OCI-LY7 (cell line): ENCODE measurements at places on chromosomes 13 and 19.
A peak's percentile ranks its signal among the peaks of the same experiment; 100 is the strongest.

DNA sequence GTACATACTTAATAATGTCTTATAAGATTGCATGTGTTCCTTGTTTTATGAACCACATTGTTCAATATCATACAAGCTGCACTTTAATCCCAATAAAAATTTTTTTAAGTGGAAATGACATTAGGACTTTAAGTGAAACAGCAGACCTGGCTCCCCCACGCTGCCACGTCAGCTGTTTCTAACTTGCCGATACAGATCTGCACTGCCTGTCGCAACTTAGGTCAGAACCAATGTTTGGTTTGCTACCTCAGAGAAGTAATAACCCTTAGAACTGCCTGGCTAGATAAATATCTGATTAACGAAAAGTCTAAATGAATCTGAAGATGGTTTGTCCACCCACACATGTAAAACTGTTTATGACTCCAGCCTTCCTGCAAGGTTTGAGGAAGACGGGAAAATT lies 327.5 kb upstream of the DACH1 start:
- DNase-seq: no peak

GRCh38 chr19:51450730-51451307 lies 7.4 kb downstream of the SIGLEC8 start:
- no peak for DNase-seq

GRCh38 chr13:99860745-99861144 lies 110.8 kb downstream of the ZIC5 start:
- DNase-seq: no peak

- DNase-seq: peak; percentile 4
Measured at GRCh38 chr13:44410328-44410859, 36.8 kb downstream of the SERP2 start.

- no peak for DNase-seq
Measured at GRCh38 chr13:23605831-23606230, 35.6 kb downstream of the TNFRSF19 start.

DNA sequence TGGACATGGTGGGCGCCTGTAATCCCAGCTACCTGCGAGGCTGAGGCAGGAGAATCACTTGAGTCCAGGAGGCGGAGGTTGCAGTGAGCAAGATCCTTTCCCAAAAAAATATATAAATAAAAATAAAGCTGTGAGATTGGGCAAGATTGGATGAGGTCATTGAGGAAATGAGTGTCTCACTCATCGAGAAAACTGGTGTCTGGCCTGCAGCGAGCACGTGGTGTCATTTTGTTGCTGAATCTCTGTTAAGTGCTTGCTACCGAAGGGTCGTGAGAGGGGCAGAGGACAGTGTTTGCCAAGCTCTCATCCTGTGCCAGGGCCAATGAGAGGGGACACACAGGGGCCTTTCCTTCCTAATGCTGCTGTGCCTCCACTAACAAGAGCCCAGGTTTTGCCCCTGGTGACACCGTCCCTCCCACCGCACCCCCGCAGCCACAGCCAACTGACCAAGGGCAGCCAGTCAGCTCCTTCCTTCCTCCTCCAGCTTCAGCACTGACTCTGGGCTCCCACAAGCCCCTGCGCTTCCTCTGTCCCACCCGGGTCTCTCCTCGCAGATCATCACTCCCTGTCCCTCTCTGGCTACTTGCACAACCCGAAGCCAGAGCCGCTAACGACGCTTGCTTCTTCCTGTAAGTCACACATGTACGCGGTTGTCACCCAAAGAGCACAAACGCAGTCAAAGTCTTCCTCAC lies 3.2 kb downstream of the POLD1 start:
- DNase-seq: no peak

DNA sequence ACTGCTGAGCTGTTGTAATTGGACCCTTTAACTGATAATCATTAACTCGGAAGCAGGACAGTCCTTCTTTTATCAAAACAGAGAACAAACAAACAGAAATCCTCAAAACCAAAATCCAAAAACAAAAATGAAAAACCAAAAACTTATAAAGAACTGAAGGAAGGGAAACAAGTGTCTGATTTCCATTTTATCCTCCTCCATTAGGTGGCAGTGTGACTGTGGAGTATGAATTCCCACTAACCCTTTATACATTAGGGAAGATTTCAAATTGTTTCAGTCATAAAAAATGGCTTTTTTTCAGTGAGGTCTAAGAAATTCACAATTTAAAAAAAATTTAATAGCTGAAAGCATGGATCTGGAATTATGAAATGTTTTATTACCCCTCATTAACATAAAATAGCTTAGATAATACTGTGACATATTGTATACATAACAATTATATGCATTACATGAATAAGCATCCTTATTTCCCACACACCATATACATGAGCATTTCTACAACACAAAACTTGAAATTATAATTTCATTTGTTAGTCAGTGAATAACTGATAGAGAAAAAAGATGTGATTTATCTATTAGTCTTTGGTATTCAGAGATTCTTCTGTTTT lies 1074.3 kb upstream of the PCDH9 start:
- peak; percentile 6 for DNase-seq

DNA sequence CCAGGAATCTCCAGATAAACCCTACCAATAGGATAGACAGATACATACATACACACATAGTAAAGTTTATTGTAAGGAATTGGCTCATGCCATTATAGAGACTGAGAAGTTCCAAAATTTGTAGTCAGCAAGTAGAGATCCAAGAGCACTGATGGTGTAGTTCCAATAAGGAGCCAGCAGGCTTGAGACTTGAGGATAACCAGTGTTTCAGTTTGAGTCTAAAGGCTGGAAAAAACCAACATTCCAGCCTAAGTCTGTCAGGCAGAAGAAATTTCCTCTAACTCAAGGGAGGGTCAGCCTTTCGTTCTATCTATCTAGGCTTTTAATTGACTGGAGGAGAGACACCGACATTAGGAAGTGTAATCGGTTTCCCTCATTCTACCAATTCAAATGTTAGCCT lies 110.2 kb upstream of the TSHZ3 start:
- no peak for DNase-seq

GRCh38 chr13:46307554-46307953 lies 79.5 kb downstream of the RUBCNL start:
- no peak for DNase-seq

DNA sequence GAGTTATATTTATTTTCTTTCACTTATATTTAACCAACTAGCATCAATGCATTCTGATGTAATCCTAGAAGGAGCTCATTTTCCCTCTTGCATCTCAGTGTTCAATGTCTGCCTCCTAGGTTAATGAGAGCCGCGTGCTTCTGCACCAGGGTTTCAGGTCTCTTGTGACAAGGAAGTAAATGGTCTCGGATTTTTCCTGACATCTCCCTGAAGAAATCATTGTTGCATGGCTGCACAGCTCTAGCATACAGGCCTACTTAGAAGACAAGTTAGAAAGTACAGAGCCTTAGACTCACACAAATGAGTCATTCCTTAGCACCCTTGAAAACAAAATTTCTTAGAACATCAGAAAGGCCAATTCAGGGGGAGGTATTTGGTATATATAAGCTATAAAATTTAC lies 57.2 kb upstream of the KLF12 start:
- no peak for DNase-seq

- DNase-seq: no peak
Measured at GRCh38 chr19:51653162-51653561, 6.5 kb upstream of the SIGLEC14 start.

DNA sequence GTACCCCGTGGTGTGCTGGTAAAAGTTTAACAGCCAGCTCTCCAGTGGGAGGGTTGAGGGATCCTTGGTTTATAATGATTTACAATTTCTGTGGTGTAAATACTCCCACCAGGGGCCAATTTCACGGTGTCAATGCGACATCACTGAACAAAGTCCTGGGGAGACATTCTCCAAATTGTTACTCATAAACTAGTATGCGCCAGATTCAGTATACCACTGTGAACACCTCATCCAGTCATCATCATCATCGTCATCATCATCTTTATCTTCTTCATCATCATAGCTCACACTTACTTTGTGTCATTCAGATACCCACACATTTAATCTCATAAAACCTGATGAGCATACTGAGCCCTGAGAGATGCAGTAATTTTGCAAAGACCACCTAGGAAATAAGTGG lies 17.2 kb upstream of the TNFSF14 start:
- no peak for DNase-seq

GRCh38 chr19:27718234-27718633 lies 1494.7 kb downstream of the UQCRFS1 start:
- no peak for DNase-seq

DNA sequence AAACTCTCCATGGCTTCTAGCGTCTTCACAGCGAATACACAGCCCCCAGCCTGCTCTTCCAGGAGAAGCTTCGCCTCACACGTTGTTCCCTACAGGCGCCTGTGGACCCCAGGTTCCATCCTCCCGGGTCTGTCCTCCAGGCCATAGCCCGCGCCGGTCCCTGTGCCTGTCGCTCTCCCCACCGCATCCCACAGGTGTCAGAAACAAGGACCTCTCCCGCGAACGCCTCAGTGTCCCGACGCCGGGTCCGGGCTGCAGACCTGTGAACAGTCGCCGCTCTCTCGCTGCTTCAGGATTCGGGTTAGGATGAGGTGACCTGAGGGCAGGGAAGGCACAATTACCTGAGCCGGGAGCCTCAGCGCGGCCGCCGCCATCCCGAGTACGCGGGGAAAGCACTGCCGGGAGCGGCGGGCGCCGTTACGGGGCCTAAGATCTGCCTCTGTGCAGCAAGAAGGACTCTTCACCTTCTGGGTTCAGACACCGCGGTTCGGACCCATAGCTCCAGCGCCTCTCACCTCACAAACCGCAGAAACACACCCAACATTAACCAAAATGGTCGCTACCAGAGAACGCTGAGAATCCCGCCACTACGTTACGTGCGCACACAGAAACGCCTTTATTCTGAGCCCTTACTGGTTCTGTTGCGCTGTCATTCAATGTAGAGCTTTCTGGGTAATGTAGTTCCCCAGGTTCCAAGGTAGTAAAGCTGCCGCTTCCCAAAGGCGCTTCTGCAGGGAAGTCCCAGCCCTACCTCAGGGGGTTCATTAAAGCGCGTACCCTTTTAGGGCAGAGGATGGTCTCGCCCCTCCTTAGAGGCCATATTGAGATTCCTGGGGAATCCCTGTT lies at the start of gene ZNF418:
Gene ZNF418 (minus strand): TSS at position 583 of the 846 bp plus-strand sequence. CDS start 1,580 bp downstream, outside the sequence.
- DNase-seq: no peak

DNA sequence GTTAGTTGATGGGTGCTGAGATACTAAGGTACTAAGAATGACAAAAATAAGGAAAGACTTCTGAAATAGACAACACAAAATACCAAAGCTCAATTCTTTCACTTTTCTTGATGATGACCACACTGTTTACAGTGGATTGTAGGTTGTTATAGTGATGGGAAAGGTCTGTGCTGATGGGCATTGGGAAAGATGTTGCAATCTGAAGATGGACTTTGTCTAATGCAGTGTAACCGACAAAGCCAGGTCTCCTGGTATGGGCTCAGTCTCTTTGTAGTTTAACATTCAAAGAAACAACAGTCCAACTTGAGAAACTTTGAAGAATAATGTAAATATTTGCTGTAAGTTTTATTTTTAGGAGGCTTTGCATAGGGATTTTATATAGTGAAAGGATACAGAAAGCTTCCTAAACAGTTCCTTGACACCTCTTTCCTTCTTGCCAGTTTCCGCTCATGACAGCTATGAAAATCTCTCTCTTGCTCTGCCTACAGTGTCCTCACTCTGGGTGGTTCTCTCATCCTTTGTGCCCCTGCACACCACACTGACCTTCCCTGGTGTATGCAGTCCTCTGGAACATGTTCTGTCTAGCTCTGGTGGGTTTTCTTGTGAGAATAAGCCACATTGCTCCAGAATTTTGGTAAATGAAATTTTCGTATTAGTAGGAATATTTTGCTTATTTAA lies 172.2 kb downstream of the KCNRG start:
- no peak for DNase-seq

DNA sequence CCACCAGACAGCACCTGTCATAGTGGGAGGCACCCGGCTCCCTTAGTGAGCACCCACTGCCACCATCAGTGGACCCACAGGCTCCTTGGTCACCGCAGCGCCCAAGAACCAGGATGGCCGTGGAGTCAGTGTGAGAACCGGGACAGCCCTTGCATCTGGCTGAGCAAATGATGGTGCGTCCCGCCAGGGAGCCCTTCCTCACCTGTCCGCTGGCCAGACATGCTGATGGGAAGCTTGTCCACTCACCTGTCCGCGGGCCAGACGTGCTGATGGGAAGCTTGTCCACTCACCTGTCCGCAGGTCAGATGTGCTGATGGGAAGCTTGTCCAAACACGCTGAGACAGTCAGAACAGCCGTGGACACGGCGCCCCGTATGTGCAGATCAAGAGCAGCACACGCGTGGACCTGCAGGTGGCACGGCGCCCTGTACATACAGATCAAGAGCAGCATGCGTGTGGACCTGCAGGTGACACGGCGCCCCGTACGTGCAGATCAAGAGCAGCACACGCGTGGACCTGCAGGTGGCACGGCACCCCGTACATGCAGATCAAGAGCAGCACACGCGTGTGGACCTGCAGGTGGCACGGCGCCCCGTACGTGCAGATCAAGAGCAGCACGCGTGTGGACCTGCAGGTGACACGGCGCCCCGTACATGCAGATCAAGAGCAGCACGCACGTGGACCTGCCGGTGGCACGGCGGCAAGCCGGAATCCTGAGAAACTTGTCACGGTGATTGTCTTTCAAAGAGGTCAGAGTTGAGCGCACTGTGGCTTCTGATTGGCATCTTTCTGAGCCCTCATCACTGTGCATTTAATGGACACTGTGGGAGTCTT lies 40.7 kb upstream of the DCUN1D2 start:
- no peak for DNase-seq

DNA sequence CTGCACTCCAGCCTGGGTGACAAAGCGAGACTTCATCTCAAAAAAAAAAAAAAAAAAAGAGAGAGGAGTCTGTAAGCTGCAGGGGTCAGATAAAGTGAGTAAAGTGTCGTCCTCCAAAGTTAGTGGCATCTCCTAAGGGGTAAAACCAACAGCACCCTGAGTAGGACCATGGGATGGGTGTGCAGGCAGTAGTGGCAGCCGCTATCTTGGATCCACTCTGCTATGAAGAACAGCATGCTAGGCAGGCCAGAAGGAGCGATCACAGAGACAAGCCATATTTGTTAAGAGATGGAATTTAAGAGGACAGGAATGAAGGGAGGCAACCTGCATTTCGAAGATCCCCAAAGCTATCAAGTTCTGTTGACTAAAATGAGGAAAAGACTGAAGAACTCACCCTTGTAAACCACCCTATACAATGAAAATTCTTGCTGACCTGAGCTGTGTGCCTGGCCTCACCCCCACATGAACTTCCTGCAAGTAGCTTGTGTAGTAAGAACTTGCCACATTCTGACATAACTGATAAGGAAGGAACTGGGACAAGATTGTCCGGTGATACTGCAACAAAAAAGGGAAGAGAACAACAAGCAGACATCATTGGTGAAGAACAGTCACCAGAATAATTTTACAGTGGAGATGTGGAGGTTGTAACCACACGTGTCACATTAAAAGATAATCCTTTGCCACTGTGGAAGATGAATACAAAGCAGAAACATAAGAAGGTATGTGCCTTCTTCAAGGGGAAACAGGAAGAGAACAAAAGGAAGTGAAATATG lies 16.2 kb downstream of the DPY19L3 start:
- peak; percentile 18 for DNase-seq

- no peak for DNase-seq
Measured at GRCh38 chr13:79621449-79621848, 140.5 kb downstream of the NDFIP2 start.

- peak; percentile 37 for DNase-seq
Measured at GRCh38 chr19:2315818-2316353, 7.9 kb upstream of the LINGO3 start.

GRCh38 chr13:100208002-100208401 lies 119.1 kb downstream of the PCCA start:
- DNase-seq: no peak

GRCh38 chr19:29673451-29674371 lies 8.4 kb downstream of the PLEKHF1 start:
- DNase-seq: no peak
